HTR-8/SVneo (cell line): ENCODE measurements at places on chromosomes 5 and 9.

GRCh38 chr9:14135421-14135820 lies 178.5 kb downstream of the NFIB start:
- no peak for DNase-seq

GRCh38 chr9:28539434-28540070 lies 966.3 kb upstream of the C9orf72 start:
- DNase-seq = no peak

- no peak for DNase-seq
These were observed 28.2 kb downstream of the RGS7BP start for GRCh38 chr5:64534033-64534432.

DNA sequence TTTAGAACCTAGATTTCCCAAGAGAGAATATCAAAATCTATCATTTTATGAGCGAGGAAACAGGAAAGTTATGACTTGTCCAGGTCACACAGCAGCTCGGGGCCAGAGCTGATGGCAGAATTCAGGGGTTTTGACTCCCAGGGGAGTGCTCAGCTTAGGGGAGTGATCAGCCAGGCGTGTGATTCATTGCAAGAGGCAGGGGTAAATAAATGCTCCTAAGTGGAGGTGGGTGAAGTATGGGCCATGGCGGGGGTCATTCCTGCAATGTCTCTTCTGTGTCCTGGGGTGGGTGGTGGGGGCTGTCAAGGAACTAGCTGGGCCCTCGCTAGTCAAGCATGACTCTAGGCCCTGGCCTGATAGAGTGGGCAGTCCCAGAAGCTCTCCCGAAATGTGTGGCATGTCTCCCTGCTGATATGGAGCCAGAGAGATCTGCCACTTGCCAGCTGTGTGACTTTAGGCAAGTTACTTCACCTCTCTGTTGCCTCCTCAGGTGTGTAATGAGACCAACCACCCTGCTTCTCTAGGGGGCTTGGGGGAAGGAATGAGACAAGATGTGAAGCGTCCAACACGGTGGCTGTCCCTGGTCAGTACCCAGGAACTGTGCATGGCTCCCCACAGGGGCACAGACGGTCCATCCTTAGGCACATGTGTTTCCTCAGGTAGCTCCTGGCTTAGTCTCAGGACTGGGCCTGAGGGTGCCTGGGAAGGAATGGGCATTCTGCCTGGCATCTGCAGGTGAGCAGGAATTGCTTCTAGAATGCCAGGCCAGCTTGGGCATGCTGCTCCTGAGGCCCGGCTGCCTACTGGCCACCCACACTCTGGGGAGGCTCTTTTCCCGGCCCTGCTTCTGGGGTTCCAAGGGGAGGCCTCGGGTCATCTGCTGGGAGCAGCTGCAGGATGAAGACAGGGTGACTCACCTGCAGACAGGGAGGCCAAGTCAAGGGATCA lies 36.5 kb upstream of the SH3PXD2B start:
- no peak for DNase-seq

DNA sequence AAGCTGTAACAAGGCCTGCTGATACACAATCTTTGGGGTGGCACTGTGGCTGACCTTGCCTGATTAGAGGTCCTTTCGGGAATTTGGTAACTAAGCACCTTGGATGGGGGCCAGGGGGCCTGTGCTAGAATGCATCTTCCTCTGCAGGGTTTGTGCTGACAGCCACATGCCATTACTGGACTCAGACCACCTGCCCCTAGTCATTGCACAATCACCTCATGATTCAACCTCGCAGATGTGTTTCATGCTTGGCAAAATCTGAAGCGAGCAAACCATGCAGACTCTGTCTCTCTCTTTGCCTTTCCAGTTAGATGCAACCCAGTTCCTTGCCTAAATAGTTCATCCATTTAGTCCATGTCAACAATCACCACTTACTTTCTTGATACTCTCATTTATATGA lies 96.5 kb upstream of the ERCC6L2 start:
- DNase-seq = no peak

GRCh38 chr5:148909040-148909439 lies 82.6 kb downstream of the ADRB2 start:
- DNase-seq = no peak
